ENCODE measurements at places on chromosomes 2 and 18.
A peak's percentile ranks its signal among the peaks of the same experiment; 100 is the strongest.

GRCh38 chr2:200966770-200967169, 3.3 kb upstream of the ORC2 start:
- no peak for DNase-seq

GRCh38 chr2:155770516-155770915, 562.0 kb downstream of the NR4A2 start:
- DNase-seq, result no peak

- no peak for DNase-seq
Observed at GRCh38 chr2:207833251-207833751, 63.6 kb upstream of the FZD5 start.

GRCh38 chr2:27080603-27080936, 2.2 kb downstream of the EMILIN1 start:
- no peak for DNase-seq

DNA sequence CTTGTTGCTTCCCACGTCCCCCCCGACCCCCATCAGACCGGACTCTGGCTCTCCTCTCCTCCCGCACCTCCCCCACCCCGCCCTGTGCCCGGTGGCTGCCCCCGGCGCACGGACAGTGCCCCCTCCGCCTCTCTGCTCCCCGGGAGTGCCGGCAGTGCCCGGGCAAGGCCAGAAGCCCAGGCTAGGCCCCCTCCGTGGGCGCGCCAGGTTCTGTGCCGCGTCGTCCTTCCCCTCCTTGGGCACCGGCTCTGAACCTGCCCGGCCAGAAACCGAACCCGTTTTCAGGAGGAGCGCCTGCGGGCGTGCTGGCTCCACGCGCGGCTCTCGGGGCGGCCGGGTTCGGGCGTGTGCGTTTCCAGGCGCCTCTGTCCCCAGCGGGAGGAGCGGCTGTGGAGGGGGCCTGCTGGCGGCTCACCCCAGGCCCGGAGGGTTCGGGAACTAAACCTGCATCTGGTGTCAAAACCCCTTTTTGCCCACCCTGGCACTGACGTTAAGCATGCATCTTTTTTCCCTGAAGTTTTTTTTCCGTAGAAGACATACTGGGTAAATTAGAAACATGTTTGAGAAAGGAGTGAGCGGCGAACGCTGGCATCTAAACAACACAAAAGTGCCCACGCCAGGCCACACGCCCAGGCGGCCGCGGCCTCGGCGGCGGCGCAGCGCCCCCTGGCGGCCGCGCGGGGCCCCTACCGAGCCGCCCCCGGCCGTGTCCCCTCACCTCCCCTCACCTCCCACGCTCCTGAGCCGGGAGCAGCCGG, 123.9 kb upstream of the SLC1A4 start:
- peak; percentile 46 for DNase-seq

- DNase-seq, result no peak
Observed at GRCh38 chr18:21300908-21301200, 58.8 kb downstream of the GREB1L start.

DNA sequence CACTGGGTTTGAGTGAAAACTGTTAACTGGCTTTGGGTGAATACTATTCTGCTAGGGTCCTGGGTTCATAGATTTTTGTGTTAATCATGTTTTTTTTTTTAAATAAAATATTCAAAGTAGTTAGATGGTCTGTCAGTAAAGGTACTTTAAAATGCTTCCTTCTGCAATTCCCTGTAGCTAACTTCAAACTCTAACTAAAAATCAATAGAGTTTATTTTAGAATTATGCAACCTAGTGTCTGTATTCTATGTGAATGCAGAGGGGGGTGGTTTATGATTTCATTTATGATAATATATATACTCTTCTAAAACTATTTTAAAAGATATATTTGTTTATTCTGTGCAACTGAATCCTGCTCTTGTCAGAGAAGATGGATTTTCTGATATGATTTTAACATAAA, 27.9 kb downstream of the STARD6 start:
- DNase-seq, result no peak

DNA sequence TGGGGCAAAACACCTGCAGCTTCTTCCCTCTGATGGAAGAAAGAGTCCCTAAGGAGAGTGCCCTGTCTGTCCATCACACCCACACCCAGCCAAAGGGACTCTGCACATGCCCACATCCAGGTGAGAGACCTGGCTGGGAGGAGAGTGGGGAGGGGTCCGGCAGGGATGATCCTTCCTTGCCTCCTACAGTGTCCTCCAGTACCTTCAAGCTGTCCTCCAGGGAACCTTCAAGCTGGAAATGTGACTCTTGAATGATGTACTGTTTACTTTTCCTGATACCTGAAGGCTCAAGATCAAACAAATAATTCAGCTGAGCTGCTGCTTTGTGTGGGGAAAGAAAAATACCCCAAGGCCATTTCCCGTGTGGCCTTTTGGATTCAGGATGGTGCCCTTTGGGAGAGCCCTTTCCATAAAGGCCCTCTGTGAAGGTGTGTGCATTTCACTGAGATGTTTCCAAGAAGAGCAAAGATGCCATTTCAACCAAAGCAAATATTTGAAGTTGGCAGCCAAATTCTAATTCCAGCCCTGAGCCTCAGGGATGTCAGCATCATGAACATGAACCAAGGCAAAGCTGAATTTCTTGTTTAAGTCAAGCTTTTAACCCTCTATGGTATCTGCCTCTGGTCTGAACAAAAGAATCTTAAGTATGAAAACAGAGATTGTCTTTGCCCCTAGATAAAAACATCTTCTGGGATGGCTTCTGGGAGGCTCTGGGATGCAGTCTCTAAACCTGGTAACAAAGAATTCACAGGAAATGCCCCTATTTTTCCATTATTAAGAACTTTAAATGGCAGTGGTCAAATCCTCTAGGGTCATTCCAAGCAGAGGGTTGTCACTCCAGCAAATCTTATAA, 11.1 kb downstream of the EVA1A start:
- no peak for DNase-seq

- no peak for DNase-seq
Observed at GRCh38 chr18:55328301-55328700, 259.7 kb downstream of the TCF4 start.

GRCh38 chr2:102052365-102052764, 60.6 kb downstream of the IL1R2 start:
- no peak for DNase-seq

GRCh38 chr2:20627712-20628380, 23.1 kb downstream of the HS1BP3 start:
- no peak for DNase-seq

DNA sequence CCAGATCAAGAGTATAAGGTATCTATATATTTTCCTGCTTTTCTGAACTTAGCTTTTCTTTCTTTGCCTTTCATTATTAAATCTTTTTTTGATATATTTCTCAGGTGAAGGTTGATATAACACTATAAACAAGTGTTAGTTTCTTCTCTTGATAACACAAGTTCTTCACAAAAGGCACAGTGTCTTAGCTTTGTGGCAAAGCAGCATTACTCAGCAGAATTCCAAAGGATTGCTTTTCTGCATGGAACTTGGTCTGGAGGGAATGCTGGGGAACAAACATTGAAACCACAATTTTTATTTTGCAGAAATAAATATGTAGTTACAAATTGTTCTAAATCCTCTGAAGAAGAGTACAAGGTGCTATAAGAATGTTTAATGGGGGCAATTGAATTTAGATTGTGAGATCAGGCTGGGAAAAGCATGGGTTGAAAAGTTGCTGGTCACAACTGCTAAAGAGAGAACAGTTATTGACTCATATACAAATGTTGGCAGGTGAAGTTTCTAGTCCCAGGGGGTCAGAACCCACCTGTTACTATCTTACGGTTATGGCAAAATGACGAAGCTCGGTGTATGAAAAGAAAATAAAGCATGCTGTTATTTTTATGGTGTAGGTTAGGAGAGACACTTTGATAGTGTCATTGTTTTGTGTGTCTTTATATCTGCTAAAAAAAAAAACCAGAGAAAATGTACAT, 68.2 kb downstream of the UBR3 start:
- DNase-seq, result no peak

GRCh38 chr2:46306330-46306751, 9.1 kb downstream of the EPAS1 start:
- DNase-seq, result no peak

GRCh38 chr2:173989884-173990215, 24.7 kb upstream of the SP3 start:
- DNase-seq, result no peak

- DNase-seq, result no peak
Observed at GRCh38 chr18:79599441-79599931, 80.1 kb upstream of the CTDP1 start.

GRCh38 chr2:121349721-121350401, 64.9 kb upstream of the TFCP2L1 start:
- DNase-seq, result no peak

GRCh38 chr2:24586955-24587354, 95.9 kb downstream of the NCOA1 start:
- no peak for DNase-seq

- no peak for DNase-seq
Observed at GRCh38 chr2:890214-890613, 60.4 kb upstream of the SNTG2 start.

GRCh38 chr2:214514704-214515103, 103.8 kb downstream of the VWC2L start:
- DNase-seq, result no peak

DNA sequence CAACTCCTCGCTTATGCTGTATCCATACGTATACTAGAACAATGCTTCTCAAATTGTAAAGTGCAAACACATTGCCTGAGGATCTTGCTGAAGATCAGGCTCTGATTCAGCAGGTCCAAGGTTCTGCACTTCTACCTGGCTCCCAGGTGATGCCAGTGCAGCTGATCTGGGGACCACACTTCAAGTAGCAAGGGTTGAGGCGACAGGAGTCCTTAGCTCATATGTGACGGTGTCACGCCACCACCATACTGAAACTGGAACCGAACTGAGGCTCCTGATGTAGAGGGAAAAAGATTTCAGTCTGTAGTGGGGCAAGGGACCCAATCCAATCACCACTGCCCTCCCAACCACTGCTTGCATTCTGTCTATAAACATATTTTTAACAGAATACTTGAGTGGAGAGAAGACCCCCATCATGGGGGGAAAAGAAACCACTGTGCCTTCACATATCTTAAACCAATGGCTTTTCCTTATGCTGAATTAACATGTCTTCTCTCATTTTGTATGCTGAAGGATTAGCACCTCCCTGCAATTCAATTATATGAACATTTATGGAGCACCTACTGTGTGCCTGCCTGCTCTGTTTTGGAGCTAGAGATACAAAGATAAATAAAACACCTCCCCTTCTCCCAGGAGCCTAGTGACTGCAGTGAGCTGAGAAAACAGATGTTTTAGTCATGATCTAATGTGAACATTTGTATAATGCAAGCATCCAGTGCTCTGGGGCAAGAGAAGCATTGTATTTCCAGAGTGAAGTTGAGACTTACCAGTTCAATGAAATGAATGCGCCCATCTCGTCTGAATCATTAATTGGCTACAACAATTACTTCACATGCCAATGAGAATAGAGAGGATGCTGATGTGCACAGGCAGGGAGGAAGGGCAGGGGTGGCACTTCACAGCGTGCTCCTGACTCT, 6.6 kb upstream of the ASAP2 start:
- DNase-seq, result no peak

DNA sequence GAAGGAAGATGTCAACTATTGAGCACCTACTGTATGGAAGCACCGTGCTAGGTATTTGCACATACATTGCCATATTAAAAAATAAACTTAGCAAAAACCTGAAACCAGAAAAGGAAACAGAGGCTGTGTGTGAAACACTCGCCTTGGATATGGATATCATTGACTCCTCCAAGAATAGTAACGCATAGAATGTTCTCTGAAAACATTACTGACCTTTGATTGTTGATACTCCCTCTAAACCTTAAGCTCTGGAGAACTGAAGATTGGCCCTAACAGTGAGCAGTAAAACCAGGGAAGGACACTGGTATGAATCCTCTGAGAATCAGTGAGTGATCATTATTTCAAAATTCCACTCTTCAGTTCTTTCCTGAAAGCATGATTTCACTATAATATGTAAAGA, 236.8 kb downstream of the CDH20 start:
- no peak for DNase-seq

Data from anterior cingulate cortex (tissue), 58 donors.